Stimulated activated CD4-positive, alpha-beta T cell treated with anti-CD3 and anti-CD28 coated beads, Interleukin-1b, Interleukin-23, amount 100 ng/mL, for 24 hours (primary cell): ENCODE measurements at places on chromosomes 11 and 22.

DNA sequence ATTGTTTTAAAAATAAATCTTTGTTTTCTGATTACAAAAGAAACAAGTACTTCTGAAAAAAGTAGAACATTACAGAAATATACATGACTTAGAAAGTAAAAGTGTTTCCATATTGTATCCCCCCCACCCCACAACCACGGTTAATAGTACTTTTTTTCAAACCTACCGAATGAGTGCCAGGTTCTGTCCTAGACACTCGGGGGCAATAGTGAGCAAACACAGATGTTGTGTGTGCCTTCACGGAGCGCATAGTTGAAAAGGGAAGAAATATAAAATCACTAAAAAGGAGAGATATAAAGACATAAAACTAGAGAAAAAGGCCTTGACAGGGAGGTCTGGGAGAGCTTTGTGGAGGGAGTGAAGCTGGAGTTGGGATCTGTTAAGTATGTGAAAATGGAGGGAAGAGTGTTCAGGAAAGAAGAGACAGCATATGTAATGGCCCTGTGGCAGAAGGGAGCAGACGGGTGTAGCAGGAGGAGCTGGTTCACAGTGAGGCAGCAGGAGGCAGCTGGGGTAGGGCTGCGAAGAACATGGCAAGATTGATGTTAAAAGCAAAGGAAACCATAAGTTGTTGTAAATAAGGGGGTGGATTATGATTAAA lies 42.1 kb upstream of the ALX4 start:
- DNase-seq = no peak

DNA sequence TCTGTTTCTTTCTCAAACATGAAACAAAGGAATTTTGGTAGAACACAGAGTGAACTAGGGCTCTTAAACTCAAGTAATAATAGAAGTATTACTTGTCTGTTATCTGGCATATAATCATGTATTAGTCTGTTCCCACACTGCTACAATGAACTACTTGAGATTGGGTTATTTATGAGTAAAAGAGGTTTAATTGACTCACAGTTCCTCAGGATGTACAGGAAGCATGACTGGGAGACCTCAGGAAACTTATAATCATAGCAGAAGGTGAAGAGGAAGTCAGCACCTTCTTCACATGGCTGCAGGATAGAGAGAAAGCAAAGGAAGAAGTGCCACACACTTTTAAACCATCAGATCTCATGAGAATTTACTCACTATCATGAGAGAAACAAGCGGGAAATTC lies 273.4 kb downstream of the ETS1 start:
- no peak for DNase-seq

- no peak for DNase-seq
These were observed 56.4 kb downstream of the IGLL1 start for GRCh38 chr22:23523713-23524112.

DNA sequence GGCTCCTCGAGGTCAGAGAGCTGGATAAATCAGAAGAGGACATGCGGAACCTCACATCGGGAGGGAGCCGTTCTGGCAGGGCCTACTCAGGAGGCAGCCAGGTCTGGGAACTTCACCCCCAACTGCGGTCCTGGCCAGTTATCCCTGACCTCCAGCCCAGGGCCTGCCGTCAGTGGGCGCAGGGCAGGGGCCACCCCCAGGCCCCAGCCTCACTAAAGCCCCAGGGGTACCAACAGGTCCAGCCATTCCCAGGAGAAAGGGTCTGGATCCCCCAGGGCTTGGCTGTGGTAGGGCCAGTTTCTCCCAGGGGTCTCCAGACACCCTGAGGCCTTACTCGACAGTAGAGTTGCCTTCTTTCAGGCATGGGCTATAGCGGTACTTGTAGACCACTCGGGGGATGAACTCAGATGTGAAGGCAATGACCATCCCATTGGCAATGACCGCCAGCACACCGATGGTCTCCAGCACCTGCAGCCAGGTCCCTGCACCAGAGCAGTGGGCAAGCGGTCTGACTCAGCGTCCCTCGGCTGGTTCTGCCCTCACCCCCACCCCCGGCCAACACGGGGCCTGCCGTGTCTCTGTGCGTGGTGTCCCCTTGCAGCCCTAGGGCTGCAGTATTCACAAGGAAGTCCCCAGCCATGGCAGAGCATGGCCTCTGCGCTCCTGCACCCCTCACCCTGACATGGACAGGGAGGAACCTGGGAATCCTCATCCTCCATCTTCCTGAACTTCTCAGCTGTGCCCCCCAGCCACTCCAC lies 4.6 kb upstream of the SIGIRR start:
- DNase-seq = no peak

GRCh38 chr11:115477410-115477809 lies 26.8 kb downstream of the CADM1 start:
- no peak for DNase-seq

DNA sequence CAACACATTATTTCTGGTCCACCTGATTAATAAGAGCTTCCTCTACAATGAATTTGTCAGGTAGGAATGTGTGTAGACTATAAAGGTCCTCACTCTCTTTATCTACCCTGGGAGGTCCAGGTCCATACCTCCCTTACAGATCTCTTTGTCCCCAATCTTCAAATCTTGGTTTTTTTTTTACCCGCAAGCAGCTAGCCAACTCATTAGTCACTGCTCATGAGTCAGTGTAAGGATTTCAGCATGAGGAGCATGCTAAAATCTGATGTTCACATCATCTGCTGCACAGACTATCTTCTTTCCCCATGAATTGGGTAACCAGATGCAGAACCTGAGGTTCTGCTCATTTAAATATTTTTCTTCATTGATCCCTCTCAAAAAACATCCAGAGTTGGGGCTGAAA lies 397.0 kb upstream of the ISX start:
- DNase-seq = no peak

DNA sequence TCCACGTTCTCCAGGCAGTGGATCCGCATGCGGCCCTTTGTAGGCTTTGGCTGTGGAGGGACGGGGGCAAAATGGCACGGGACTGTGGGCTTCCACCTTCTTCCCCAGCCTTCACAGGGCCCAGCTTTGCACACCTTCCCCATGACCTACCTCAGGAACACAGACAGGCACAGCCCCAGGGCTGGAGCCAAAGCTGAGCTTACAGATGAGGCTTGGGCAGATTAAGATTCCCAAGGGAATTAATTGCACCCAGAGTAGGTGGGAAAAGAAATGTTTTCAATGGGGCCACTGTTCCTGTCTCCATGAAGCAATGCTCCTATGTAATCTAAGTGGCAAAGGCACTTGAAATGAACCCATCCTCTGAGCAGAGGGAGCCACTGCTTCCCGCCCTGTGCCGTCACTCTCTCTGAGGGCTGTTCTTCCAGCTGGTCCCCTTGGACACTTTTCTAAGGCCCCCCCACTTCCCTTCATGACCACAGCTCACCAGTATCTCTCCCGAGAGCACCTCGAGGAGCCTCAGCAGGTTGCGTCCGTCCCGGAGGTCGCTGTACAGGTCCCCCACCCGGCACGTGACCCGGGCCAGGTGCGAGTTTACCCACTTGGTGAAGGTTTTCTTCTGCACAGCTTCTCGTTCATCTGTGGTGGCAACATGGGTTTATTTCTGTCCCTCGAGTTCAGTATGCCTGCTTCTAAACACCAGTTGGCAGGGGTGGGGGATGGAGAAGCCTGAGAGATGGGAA lies 13.5 kb downstream of the SPTBN2 start:
- no peak for DNase-seq

- DNase-seq = no peak
These were observed 276.1 kb downstream of the SBF2 start for GRCh38 chr11:10017911-10018310.

- DNase-seq = no peak
These were observed 85.1 kb downstream of the BARX2 start for GRCh38 chr11:129460714-129461113.

- no peak for DNase-seq
These were observed 14.9 kb upstream of the ISX start for GRCh38 chr22:35051013-35051535.

DNA sequence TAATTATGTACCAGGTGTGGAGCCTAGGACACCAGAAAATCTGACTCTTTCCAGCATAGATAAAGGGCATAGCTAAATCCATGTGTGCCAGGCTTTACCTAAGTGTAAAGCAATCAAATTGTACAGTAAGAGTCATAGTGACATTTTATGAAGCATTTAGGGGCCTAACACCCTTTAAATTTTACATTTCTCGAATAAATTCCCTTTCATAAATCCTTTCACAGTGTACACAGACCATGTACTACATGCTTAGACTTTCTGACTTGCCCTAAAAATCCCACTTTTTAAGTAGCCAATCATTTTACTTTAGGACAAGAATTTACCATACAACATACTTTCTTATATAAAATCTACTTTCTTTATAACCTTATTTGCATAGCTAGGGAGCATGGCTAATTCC lies 727.6 kb upstream of the LUZP2 start:
- no peak for DNase-seq

GRCh38 chr22:25069758-25070481 lies 117.4 kb downstream of the KIAA1671 start:
- DNase-seq = no peak

- no peak for DNase-seq
These were observed 170.4 kb upstream of the CTSC start for GRCh38 chr11:88507771-88508417.

DNA sequence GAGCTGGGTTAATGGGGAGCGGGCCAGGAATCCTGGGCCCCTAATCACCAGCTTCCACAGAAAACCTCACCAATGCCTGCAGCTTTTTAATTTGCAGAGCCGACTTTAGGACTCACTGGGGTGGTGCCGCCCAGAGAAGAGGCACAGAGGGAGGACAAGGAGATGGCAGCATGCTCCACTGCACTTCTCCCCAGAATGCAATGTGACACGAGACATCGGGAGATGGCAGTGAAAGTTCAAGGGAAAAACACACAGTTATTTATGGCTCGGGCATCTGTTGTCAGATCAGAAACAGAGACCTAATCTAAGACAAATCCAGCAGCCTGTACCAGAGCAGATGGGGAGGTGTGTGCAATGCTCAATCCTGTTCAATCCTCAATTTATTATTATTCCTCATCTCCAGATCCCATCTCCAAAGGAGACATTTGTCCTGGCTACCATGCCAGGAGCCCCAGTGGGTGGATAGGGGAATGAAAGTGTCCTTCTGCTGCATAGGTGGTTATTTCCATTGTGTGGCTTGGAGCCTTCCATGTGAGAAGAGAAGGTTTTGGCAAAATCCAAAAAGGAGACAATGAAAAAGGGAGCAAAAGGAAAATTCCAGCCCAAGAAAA lies 250.0 kb downstream of the NXPE2 start:
- no peak for DNase-seq

DNA sequence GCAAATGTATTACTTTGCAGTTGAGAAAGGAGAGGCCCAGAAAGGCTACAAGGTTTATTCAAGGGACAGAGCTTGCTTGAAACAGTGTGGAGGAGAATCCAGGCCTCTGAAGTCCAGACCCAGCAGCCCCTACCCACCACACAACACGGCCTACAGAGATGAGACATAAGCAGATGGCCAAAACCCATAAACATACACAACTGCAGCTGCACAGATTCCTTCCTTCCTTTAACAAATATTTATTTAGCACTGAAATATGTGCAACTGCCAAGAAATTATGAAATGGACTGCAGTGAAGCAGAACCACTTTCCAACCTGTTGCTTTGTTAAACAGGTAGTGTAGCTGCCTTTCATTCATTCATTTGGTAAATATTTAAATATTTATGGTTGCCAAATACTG lies 122.3 kb downstream of the SPATA19 start:
- DNase-seq = no peak

DNA sequence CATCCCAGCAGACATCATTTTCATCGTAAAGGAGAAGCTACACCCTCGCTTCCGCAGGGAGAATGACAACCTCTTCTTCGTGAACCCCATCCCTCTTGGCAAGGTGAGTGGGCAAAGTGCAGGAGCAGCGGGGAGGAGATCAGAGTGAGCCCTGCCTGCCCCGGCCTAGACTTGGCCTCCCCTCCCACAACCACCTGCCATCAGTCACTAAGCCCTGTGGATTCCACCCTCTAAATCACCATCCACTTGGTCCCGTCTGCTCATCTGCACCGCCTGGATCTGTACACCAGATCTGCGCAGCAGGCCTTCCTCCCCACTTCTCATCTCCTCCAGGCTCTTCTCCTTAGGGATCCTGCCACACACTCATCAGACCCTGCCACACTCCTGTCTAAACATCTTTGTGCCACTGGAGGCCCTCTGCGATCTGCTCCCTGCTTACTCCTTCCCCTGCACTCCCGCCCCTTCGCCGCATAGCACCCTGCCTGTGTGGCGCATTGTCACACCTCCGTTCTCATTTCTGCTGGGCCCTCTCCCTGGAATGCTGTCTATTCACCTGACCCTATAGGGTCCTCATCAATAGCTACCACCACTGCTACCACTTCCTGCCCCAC lies 14.2 kb downstream of the UCP2 start:
- DNase-seq = no peak

DNA sequence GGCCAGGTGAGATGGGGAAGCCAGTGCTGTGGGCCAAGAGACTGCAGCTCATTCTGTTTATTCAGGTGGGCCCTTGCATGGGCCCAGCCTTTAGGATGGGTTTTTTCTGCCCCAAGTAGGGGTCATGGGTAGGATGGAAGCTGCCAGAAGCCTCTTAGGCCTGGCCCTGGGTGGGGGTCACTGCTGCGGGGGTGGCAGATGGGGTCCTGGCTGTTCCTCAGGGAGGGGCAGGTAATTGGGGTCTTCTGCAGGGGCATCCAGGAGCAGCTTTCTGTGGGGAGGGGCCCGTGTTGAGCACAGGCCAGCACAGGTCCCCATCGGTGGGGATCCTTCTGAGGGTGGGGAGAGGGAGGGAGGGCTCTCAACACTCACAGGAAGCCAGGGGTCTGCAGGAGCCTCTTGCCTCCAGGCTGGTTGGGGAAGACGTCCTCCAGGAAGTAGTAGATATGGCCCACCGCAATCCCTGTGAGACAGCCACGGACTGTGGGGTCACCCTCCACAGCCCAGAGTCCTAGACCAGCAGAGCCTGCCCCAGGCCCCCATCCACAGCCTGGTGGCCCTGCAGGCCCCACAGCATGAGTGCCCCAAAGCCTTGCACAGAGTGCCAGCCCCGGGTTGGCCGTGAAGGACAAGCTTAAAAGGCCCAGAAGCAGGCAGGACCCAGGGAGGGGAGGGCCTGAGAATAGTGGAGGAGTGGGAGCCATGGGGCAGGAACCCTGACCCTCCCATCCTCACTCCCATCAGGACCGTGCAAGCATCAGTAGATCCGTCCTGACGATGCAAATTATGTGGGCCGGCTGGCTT lies 1.9 kb downstream of the DERL3 start:
- DNase-seq = no peak
